H1 (cell line): ENCODE measurements at places on chromosomes 6 and 20. TPM values are rescaled to one million over a fixed set of nuclear protein-coding genes. Genes with fewer than 3 reads are reported as not detected.

GRCh38 chr6:490251-491037 lies 98.9 kb downstream of the IRF4 start:
- DNase-seq: no peak

DNA sequence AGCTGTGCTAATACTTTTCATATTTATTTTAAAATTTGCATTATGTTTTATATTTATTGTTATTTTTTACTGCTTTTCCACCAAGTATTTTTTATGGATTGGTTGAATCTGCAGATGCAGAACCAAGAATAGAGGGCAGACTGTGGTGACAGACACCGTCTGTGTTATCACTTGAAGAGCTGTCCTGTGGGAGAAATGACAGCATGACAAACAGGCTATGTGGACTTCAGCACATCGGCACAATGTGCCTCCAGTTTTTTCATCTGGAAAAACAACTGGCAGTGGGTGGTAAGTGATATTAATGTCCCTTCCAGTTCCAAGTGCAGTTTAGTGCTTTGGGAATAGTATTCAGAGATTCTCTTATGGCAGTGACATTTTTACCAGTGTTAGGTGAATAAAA lies 492.9 kb downstream of the PRKN start:
- no peak for DNase-seq

DNA sequence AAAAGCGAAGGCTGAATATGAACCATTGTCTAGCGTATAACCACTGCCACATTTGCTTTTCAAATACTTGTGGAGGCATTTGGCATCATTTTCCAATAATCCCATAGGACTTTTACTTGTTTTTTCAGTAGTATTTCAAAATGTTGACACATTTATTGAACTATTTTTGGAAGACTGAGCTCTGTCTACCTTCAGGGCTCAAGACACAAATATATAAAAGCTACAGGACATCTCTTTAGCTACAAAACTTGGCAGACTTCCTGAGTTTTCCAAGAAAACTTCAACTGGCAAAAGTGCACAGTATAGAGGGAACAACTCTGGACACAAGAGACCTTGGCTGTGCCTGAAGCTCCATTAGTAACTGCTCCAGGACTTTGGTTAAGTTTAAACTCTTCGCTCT lies 13.4 kb downstream of the EPB41L2 start:
- no peak for DNase-seq

GRCh38 chr6:146819596-146820320 lies 221.0 kb downstream of the ADGB start:
- DNase-seq: no peak

- DNase-seq: no peak
Measured at GRCh38 chr6:56036916-56037600, 161.7 kb upstream of the BMP5 start.

DNA sequence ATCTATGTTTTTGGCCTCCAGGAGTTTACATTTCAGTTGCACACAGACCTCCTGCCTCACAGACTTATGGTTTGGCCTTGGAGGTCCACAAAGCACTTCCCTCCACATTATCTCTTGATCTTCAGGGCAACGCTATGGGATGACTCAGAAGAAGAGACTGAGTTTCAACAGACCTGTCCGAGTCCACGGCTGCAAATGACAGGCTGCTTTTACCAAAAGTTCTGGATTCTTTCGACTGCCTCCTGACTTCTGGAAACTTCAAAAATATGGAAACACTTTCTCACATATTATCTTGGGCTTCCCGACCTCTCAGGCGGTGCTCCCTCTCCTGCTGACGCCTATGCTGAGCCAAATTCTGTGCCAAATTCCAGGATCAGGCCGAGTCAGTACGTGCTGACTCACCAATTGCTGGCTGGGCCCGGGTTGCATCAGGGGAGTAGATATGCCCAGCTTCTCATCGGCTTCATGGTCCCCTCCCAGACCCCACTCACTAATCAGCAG lies 190.2 kb downstream of the BMP7 start:
- DNase-seq: no peak

- DNase-seq: no peak
Measured at GRCh38 chr20:48839154-48839917, 11.5 kb upstream of the PREX1 start.

DNA sequence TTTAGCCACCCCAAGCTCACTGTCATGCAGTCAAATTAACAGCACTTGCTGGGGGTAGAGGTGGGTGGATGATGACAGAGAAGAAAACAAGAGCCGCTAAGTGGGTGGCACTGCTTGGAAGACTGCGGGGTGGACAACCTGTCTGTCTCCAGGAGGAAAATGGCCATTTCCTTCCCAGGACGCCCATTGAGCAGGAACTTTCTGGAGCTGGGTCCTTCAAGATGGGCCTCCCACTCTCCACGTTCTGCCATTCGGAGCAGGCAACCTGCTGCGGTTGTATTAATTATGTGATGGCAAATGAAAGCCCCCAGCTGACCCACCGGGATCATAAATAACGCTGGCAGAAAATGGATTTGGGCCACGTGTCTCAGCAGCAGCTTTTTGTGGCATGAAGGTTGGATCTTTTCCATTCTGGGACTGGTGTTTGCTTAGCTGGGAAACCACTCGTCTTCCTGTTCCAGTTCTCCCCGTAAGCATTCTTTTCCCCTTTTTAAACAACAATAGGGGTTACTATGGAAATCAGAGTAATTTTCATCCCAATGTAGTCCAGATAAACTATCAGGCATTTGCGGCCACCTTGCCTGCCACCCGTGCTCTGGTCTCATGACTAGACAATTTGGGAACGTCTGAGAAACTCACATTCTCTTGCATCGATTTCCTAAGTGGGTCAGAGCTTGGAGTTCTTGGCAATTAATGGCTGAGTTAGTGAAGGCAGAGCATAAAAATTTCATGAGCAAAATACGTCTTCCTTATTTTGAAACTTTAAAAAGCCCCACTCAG lies 215.5 kb downstream of the ANKRD60 start:
- DNase-seq: no peak

Gene CRYBG1
- 11.6 and 11.9 TPM in 2 replicates for total RNA-seq

Gene KIF16B
- 9.2 TPM in 2 replicates for total RNA-seq

Gene ANKRD66
- total RNA-seq: not detected in 2 replicates

Gene HLA-DOB
- 0.27 TPM in 1 of 2 replicates, not detected in the other for total RNA-seq

Gene KIF25
- 2.0 and 2.3 TPM in 2 replicates for total RNA-seq
